Heart right ventricle (tissue), 16 donors: ENCODE measurements at places on chromosomes 4 and X.

GRCh38 chr4:5267408-5267807 is 216.1 kb downstream of the STK32B start:
- DNase-seq, result no peak

DNA sequence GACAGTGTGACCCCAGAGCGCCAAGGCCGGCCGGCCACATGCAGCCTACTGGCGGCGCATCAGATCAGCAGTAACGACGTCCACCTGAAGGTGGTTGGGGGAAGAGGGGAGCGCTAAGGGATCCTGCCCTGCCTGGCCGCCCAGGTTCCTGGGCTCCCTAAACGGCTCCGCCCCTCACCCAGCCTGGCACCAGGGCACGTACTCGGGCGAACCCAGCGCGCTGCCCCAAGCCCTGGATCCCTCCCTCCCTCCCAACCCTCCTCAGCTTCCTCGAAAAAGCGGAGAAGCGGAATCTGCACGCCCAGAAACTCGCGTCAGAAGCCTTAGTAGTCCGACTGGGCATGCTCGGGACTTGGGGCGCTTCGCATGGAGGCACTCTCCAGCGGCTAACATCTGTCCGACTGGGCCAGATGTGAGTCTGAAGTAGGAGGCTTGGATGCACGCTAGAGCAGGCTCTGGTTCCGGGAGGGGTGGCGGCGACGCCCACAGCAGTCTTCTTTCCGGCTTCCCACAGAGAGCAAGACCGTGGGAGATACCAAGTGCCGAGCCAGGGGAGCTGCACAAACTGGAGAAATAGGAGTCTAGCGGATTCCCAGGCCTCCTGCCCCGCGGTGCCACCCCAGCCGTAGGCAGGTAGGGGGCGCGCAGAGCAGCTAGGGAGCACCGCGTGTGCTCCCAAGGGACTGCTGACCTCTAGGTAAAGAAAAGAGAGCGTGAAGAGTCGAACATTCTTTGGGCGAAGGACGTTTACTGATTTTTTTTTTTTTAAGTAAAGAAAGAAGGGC is 114.3 kb upstream of the TEX13C start:
- DNase-seq, result peak; percentile 24

- peak; percentile 54 for DNase-seq
These were observed at the start of gene PCYT1B for GRCh38 chrX:24647257-24648058. PCYT1B (minus strand) TSS chrX:24647347; CDS start chrX:24647105, 242 bp downstream.

- no peak for DNase-seq
These were observed 71.7 kb downstream of the APBB2 start for GRCh38 chr4:41142376-41143310.

GRCh38 chr4:185839770-185840169 is 27.8 kb upstream of the SORBS2 start:
- DNase-seq, result no peak

- DNase-seq, result no peak
These were observed 93.3 kb downstream of the PHOX2B start for GRCh38 chr4:41655177-41655576.

DNA sequence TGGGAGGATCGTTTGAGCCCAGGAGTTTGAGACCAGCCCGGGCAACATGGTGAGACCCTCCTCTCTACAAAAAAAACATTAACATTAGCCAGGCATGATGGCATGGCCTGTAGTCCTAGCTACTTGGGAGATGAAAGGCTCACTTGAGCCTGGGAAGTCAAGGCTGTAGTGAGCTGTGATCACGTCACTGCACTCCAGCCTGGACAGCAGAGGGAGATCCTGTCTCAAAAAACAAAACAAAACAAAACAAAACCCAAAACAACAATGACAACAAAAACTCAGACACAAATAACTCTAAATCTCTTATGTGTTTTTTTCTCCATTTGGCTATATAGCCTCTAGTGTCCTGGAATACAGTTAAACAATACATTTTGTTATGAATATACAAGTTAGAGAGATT is 127.3 kb upstream of the STK26 start:
- DNase-seq, result no peak

- no peak for DNase-seq
These were observed 129.6 kb downstream of the DCLK2 start for GRCh38 chr4:150207871-150208270.

- no peak for DNase-seq
These were observed 34.5 kb downstream of the IQCM start for GRCh38 chr4:149781150-149781549.

DNA sequence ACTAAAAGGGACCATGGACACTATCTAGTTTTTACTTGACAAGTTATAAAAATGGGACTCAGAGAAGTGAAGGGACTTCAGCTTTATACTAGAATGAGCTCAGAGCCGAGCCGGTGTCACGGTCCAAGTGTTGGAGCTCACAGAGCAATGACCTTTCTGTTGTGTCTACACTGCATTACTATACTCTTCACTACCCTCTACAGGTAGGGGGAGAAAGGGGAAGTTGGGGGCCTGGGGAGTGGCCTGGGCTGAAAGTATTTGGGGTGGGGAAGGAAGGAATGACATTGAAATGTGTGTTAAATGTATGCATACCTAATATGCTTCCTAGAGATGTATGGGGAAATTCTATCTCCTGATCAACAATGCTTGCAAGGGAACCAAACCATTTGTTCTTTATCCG is 48.8 kb upstream of the HHIP start:
- DNase-seq, result no peak

DNA sequence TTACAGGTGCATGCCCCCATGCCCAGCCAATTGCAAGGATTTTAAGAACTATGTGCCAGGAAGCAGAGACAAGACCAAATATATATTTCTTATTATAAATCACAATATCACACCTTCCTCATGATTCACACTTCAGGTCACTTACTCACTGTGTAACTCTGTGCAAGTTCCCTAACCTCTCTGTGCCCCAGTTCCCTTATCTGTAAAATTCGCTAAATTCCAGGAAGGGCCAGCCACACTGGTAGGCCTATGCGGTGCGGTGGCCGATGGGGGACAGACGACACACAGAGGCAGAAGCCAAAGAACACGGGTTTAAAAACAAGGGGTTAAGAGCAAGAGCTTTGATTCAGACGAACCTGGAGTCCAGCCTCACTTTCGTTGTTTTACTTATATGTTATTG is 2.8 kb downstream of the TRIM2 start:
- DNase-seq, result no peak

DNA sequence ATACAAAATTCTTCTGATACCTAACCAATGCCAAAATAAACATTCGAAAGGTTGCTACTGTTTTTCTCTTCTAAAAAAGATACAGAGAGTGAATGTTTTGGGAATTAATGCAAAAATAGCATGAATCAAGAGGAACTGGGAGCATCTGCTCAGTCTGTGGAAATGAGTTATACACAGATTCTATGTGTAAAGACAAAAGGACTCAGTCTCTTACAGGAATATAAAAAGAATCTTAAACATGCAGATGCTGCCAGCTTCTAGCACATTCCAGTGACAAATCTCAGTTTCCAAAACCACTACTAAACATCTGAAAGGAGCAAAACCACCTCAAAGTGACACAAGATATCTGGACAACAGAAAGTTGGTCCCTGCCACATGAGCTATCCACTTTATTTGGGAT is 55.0 kb downstream of the PAPSS1 start:
- no peak for DNase-seq

DNA sequence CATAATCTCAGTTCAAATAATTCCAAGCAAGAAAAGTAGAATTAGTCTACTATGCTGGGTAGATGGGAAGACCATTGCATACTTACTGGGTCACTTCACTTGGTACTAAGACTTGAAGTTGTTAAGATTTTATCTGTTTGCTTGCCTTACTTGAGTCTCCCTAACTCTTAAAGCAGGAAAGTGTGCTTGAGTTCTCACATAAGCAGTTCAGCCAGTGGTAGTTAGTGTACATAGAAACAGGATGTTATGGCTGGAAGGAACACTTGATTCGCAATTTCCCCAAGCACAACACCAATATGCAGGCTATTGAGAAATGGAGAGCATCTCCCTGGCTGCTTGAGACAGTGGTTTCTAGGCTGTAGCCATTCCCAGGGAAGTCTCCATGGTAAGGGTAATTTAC is 176.1 kb downstream of the MSL3 start:
- DNase-seq, result no peak

DNA sequence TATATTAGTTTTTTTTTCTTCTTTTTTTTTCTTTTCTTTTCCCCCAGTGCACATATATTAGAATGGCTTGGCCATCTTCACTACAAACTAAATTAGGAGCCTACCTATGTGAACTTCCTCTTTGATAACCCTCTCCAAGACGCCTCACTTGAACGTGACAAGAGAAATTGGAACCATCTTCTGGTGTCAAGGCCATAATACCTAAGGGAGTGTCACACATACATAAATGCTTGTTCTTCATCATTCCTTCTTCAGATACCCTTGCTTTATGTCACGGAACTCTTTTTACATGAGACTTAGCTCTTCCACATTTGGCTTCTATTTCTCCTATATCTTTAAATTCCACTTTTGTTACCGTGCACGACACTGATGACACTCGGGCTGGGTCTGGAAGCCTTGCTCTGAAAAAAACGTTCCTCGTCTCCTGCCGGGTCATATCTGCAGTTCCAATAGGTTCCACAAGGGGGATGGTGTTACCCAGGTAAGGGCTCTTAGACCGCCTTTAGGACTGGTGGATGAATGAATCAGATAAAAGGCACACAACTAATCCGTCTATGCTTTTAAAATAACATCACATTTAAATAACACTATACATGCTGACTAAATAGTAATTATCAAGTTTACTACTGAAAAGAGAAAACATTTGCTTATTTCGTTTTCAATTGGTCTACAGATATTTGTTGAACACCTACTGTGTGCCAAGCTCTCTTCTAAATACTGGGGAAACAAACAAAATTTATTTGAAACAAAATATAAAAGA is 19.9 kb downstream of the DGAT2L6 start:
- DNase-seq, result no peak

- DNase-seq, result no peak
These were observed 21.2 kb downstream of the TMEM255A start for GRCh38 chrX:120290107-120290506.

- no peak for DNase-seq
These were observed 58.4 kb upstream of the XAGE1A start for GRCh38 chrX:52437212-52437611.
